ENCODE measurements at places on chromosomes 12 and 14.

DNA sequence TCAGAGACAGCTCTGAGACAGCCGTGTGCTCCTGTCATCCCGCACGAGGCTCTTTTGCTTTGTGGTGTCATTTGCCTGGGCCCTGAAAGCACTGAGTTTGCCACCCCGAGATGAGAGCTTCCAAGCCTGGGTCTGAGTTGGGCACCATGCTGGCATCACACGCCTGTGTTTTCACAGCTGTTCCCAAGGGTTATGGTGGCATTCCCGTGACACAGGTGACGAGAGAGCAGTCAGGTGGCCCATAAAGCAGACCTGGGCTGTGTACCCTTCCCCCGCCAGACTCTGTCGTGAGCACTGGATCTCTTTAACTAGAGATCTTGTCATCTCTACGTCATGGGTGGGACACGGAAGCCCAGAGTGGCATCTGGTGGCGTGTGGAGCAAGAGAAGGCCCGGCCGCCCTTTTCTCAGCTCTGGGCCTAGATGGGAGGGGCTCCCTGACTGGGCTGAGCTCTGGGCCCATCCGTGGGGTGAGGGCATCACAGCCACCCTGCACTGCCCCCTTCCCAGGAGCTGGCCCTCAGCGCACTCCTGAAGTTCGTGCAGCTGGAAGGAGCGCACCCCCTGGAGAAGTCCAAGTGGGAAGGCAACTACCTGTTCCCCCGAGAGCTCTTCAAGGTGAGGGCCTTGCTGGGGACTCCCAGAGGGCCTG is 2.6 kb downstream of the NOC4L start:
- no peak for DNase-seq

- DNase-seq: peak; percentile 99
These were observed at the start of gene C14orf119 for GRCh38 chr14:23095196-23096108. Gene C14orf119 (plus strand): TSS chr14:23095505. CDS start chr14:23097659, 2,154 bp downstream.

- DNase-seq: no peak
These were observed 1.7 kb downstream of the C12orf76 start for GRCh38 chr12:110046451-110047187.

DNA sequence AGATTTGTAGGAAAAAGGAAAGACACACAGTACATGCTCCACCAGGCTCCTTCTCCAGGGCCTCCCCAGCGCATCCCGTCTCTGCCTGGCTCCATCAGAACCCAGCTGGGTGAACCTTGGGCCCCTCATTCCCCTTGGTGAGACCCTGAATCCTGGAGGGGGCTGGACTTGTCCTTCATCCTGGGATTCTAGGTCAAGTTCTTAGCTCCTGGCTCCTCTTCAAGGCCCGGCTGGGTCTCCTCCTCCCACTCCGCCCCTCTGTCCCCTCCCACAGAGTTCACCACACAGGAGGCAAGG is 49.2 kb downstream of the PSMA6 start:
- DNase-seq: no peak

- no peak for DNase-seq
These were observed 176.5 kb upstream of the PRICKLE1 start for GRCh38 chr12:42766026-42766425.

DNA sequence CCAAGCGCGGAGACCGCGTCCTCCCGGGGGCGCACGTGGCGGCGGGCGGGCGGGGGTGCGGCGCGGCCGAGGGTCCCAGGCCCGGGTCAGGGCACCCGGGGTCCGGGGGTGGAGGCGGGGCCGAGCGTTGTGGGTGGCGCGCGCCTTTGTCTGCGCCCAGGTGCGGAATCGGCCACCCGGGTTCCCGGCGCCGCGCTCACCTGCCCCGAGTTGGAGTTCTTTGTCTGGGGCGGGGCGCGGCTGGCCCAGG is 50.1 kb downstream of the LRCOL1 start:
- DNase-seq: peak; percentile 14

- no peak for DNase-seq
These were observed 143.6 kb upstream of the CRY1 start for GRCh38 chr12:107236824-107237511.

- DNase-seq: no peak
These were observed 82.3 kb downstream of the SPPL3 start for GRCh38 chr12:120821878-120822277.

DNA sequence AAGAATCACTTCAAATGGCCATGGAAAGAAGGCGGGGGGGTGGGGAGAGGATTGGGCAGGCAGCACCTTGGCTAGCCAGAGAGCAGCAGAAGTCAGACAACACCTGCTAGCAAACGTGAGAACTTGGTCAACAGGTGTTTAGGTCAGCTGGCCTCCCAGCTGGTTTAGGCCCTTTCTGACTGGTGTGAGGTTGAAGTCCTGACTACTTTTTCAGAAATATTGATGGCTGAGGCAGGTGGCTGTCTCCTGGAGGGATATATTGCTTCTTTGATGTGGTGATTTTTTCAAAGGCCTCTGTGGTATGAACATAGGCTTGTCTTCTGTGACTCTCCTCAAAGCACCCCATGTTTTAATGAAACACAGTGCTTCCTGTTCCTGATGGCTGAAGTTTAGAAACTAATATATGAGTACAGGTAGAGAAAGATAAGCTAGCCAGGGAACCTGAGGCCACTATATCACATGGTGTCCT is 238.2 kb upstream of the SSTR1 start:
- DNase-seq: no peak

GRCh38 chr14:103820908-103821307 is 26.5 kb downstream of the PPP1R13B start:
- no peak for DNase-seq

- DNase-seq: no peak
These were observed 664.6 kb upstream of the FOXG1 start for GRCh38 chr14:28102001-28102400.

GRCh38 chr14:103806805-103807204 is 40.6 kb downstream of the PPP1R13B start:
- DNase-seq: no peak

DNA sequence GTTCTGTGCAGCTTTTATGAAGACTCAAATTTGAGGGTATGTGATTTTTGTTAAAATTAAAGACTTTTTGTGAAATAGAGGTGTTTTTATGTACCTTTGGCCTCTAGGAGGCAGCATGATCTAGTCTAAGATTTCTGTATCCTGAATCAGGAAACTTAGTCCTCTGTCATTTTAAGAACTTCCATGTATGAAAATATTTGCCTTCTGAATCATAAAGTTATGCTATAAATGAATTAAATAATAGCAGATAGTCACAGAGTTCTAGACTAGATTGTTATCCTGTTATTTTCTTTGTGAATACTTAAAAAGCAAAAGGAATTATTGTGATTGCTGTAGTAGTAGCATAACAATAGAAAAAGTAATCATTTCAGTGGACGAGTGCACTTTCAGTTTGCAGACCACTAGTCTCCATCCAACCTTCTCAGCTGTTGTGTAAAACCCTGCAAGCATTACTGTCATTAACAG is 56.3 kb downstream of the FGD4 start:
- no peak for DNase-seq

DNA sequence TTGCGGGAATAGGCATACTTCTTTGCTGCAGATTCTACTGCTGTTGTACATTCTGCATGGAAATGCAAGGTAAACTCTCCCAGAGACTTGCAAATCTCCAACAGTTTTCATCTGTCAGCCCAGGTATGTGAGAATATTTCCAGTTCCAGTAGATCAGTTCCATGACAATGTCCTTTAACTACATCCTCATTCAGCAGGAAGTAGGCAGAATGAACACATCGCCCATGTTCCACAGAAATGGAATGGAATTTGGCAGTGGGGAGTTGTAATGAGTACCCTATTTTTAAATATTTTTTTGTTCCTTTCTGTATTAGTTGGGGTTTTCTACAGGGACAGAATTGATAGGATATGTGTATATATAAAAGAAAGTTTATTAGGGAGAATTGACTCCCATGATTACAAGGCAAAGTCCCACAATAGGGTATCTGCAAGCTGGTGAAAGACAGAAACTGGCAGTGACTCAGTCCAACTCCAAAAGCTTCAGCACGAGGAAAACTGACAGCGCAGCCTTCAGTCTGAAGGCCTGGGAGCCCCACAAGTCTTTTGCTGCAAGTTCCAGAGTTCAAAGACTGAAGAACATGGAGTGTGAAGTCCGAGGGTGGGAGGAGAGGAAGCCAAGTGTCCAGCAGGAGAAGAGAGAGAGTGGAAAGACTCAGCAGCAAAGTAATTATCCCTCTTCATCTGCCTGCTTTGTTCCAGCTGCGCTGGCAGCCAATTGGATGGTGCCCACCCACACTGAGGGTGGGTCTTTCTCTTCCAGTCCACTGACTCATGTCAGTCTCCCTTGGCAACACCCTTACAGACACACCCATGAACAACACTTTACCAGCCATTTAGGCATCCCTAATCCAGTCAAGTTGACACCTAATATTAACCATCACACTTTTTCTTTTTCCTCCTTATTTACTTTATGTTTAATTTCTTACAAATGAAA is 110.4 kb upstream of the SCAF11 start:
- no peak for DNase-seq

GRCh38 chr14:31138301-31138700 is 69.3 kb downstream of the HECTD1 start:
- no peak for DNase-seq

DNA sequence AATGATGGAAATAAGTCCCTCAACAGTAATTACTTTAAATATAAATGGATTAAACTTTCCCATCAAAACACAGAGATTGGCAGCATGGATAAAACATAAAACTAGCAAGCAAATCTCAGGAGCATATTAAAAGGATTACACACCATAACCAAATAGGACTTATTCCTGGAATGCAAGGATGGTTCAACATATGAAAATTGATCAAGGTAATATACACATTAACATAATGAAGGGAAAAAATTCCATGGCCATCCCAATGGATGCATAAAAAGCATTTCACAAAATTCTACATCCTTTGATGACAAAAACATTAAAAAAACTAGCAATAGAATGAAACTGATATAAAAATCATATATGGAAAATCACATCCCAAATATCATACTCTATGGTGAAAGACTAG is 13.6 kb downstream of the CACNA2D4 start:
- DNase-seq: no peak

- no peak for DNase-seq
These were observed 3.7 kb downstream of the SUSD6 start for GRCh38 chr14:69615121-69615495.

GRCh38 chr12:105200385-105200784 is 35.6 kb downstream of the APPL2 start:
- DNase-seq: no peak

- DNase-seq: no peak
These were observed 13.1 kb downstream of the GPR68 start for GRCh38 chr14:91231446-91231845.

DNA sequence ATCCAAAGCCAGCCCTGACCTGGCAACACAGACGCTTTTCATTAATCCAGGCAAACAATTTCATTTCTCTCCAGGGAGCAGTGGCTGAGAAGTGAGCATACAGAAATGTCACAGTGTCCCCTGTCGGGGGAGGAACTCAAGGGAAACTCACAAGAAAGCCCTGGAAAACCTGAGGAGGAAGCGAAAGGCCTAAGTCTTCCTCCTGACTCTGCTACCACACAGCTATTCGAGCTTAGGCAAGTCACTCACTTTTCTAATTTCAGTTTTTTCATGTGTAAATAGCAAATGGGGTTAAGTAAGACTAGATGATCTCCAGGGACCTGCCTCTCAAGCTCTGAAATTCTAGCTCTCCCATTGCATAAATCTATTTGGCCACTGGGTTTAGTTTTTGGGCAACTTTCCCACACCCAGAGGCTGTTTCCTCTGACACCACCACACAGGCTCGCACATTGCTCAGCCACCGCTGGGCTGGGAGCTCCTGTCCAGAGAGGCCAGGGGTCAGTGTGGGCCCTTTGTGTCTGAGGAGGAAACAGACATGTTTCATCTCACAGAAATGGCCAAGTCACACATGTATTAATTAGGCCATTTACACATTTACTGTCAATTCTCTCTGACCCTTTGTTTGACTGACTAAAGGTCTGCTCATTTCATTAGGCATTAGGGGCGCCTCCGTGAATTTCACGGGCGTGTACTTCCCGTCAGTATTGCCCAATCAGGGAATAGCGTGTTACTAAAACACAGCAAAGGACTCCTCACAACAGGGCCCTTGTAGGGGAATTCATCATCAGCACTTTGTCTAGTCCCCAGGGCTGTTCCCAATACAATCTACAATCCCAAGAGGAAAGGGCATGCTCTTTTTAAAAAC is 9.8 kb upstream of the PNMA1 start:
- DNase-seq: no peak

DNA sequence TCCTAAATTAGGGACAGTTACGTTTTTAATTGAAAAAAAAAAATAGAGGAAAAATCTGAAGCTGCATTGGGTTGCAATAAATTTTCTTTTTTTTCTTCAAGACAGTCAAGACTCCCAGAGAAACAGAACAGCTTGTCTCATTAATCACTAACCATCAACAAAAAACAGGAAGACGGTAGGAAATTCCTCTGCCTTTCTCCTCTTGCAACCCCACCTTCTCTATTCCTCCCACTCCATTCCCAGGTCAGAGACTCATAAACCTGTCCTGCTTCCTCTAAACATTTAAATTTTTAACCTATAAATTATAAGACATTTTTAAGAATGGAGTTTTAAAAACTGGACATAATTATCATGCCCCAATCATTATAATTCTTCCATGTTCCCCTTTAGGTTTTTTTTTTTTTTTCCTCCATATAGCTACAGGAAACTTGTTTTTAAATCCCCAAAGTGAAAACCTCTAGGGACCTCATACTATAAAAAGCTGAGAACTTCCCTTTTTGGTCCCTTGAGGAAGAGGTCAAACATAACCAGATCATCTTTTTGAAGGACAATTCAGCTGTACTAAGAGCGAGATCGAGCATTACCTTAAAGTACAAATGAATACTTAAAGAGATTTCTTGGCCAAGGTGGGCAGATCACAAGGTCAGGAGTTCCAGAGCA is 36.0 kb downstream of the CPM start:
- no peak for DNase-seq

DNA sequence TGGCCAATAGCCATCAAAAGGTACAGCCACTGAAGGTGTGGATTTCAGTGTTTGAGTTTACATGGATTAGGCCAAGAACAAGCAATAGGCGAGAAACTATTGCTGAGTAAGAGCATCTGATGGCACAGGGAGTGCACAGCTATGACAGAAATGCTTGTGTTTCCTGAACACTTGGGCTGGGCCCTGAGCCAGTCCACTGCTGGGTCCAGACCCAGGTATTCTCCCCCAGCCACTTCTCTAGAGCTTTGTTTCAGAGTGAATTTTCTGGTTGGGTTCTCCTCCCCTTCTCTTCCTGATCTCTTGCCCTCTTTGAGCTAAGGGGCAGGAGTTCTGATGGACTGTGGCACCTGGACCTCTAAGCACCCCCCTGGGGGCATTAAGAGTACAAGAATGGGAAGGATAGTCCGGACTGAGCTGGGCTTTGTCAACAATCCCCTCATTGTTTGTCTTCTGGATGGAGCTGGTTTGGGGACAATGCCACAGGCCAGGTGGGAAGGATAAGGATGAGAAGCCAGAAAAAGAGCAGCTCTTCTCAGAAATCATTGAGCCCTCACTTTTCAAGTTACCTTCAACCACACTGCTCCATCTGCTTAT is 8.3 kb downstream of the HOXC5 start:
- no peak for DNase-seq

DNA sequence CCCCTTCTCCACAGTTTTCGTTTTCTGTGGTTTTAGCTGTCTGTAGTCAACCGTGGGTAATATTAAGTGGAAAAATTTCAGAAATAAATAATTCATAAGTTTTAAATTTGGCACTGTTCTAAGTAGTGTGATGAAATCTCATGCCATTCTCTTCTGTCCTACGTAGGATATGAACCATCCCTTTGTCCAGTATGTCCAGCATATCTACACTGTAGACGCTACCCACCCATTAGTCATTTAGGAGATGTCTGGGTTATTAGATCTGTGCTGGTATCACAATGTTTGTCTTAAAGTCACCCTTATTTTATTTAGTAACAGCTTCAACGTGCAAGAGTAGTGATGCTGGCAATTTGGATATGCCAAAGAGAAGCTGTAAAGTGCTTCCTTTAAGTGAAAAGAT is 44.7 kb downstream of the ATF7IP start:
- no peak for DNase-seq

- DNase-seq: no peak
These were observed 382.2 kb downstream of the MED13L start for GRCh38 chr12:115895247-115895646.

Data from stimulated activated CD4-positive, alpha-beta T cell treated with anti-CD3 and anti-CD28 coated beads, Interleukin-2, amount 100 ng/mL, for 48 hours (primary cell).